ENCODE measurements at places on chromosomes 5 and 9.

- DNase-seq = no peak
Measured at GRCh38 chr5:39302472-39302871, 61.8 kb downstream of the C9 start.

GRCh38 chr9:38281196-38281595, 111.3 kb upstream of the ALDH1B1 start:
- DNase-seq = no peak

- no peak for DNase-seq
Measured at GRCh38 chr5:147175516-147176097, 59.2 kb upstream of the STK32A start.

- DNase-seq = no peak
Measured at GRCh38 chr9:137989999-137990715, 112.6 kb downstream of the CACNA1B start.
